ENCODE measurements at places on chromosomes 11 and 22.

- DNase-seq = no peak
Measured at GRCh38 chr11:65112546-65113360, 1.1 kb downstream of the TM7SF2 start.

DNA sequence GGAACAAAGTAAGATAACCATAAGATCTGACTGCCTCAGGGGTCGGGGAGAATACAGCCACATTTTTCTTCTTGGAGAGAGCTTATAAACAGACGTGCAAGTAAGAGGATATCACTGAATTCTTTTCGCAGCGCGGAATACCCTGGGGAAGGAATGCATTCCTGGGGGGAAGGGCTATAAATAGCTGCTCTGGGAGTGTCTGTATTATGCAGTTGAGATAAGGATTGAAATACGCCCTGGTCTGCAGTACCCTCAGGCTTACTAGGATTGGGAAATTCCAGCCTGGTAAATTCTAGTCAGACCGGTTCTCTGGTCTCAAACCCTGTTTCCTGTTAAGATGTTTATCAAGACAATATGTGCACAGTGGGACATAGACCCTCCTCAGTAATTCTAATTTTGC is 1491.7 kb upstream of the RAG2 start:
- no peak for DNase-seq

GRCh38 chr22:38987171-38987895 is 5.2 kb downstream of the APOBEC3B start:
- no peak for DNase-seq

- DNase-seq = no peak
Measured at GRCh38 chr11:95074792-95075563, 8.3 kb downstream of the SRSF8 start.

DNA sequence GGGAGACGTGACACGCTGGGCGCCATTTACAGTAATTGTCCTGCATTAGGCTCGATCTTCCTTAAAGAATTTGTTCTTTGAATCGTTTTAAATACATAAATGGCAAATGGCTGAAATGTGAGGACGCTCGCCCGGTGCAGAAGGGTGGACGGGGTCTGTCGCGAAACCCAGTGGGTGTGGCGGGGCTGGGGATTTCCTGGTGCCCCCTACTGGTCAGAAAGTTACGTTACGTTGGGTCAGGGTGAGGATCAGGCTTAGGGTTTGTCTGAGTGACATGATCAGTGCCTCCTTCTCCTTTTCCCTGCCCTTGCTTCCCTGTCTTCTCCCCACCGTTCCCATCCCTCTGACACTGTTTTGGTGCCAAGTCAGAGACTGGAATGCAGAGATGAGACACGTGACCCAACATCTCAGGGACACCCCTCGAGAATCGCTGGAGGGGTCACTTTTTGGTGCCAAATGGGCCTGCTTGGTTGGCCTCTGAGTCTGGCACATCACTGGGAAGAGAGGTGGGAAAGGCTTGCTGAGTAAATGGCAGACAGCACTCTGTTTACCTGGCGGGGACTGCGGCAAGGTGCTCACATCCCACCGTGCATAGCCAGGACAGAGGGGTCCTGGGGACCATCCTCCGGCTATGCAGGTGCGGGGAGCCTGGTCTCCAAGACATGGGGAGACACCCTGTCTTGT is 1107.6 kb downstream of the BRD1 start:
- no peak for DNase-seq

GRCh38 chr11:26847459-26847858 is 125.6 kb upstream of the SLC5A12 start:
- no peak for DNase-seq

DNA sequence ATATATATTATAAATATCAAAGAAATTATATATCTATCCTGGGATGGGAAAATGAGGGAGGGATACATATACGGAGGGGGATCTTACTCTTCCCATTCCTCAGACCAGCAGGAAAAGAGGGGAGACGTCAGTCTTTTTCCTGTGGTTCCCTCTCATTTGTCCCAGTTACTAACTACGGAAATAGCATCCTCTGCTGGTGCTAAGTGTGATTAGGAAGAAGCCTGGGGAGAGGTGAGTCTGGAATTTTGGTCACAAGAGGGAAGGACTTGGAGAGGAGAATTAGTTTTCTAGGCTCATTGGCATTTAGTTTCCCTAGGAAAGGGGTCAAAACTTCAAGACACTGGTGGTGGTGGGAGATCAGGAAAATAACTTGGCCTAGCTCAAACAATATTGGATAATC is 11.6 kb downstream of the MED19 start:
- no peak for DNase-seq

DNA sequence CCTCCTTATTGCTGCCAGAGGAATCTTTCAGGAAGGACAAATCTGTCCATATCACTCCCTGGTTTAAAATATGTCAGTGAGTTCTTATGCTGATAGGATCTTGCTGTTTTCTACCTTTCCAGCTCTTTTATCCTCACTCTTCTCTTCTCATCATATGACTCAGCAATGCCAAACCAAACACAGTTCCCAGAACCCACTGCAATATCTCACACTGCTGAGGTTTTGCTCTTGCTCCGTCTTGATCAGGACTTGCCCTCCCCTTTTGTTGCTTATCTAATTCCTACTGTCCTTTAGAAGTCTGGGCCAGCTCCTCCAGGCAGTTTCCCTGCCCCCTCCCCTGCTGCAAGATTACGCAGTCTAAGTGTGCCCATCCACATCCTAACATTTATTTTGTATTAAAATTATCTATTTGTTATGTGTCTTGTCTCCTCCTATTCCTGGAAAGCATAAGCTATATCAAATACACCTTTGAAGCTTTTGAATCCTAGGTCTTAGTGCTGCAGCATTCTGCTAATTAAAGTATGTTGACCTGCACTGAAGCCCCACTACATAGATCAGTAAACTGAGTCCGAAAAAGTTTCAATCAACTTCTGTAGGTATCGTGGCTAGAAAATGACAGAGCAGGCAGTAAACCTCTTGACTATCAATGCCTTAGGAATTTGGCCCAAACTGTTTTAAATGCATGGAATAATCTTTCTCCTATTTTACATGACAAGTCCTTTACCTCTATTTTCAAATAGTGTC is 119.2 kb upstream of the C11orf87 start:
- DNase-seq = no peak

DNA sequence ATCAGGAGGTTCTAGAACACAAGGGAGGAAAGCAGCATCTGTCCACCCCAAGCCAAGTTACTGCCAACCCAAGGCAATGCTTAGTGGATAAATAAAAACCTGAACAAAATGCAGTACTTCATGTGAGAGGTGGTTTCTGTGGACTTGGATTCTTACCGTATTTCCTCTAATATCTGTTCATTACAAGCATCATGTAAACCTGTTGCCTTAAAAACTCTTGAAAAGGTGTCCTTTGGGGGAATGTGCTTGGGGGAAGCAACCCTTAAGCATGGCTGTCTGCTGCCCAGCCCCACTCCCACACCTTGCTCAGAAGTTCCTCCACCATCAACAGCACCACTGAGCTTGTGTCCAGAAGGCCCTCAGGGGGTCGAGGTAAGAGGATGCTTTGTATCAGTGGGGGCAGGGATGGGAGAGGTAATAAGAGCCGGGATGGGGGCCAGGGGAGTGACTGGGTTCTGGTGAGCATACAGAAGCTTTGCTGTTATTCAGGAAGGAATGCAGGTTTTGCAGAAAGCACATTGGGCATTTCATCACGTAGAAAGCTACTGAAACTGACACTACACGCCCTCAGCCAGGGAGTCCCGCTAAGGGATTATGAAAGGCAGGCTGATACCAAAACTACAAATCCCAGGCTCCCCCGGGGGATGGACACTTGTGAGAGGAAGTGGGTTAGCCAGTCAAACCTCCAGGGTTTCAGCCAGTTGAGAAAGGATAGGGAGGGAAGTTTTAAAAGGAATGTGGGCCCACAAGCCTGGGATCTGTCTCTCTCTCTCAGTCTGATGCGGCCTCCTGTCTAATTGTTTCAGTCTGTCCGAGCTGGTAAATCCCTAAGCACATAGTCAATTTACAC is 52.0 kb downstream of the KCNJ1 start:
- peak; percentile 85 for DNase-seq

GRCh38 chr11:35049859-35050531 is 89.0 kb upstream of the CD44 start:
- DNase-seq = no peak

DNA sequence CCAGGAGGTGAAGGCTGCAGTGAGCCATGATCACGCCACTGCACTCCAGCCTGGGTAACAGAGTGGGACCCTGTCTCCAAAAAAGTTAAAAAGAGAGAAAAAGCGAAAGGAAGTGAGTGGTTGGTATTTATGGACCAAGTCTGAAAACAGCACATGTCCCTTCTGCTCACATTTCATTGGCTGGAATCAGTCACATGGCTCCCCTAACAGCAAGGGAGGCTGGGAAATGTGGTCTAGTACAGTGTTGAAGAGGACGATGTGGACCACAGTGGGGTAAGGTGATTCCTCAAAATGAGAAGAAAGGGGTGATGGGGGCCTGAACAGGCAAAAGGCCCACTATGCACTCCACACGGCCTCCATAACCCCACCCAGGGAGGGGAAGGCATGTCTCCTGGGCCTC is 32.5 kb upstream of the SMTN start:
- no peak for DNase-seq

GRCh38 chr11:65634440-65634839 is 3.5 kb upstream of the SIPA1 start:
- no peak for DNase-seq

DNA sequence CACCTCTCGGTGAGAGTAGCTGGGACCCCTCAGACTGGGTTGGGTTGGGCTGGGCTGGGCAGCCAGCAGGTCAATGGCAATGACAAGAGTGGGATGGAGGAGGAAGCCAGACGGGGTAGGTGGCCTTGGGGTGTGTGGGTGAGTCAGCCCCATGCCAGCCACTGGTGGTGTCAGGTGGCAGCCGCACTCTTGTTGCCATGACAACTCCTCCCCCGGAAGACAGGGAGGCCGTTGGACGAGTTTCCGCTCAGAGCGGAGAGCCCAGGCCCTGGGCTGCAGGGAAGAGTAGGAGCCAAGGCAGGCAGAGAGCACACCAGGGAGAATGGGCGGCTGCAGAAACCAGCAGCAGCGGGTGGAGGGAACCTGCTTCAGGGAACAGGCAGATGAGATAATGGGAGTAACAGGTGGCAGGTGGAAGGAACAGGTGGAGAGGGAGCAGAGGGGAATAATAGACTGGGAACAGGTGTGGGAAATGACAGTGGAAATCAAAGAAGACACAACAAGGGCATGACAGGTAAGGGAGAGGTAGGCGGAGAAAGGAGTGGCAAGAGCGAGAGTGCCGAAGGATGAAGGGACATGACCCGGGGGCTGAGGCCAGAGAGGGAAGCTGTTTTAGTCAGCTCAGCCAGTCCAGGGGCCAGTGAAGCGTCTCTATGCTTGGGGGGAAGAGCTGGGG is 8.7 kb downstream of the SPTBN2 start:
- peak; percentile 87 for DNase-seq

DNA sequence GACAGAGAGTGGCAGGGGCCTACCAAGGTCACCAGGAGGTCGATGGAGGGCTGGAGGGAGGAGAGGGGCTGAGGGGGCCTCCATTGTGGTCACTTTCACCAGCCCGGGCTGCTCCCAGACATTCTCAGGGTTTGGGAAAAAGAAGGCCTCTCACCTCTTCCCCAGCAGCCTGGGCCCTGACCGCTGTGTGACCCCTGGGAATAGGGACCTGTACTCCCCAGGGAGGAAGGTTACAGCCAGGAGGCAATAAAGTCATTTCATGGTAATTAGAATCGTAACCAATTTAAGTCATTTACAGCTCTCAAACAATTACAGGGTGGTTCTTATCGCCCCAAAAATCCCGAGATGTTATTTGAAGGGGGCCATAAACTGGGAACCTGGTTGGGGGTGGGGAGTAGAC is 37.8 kb downstream of the ISX start:
- DNase-seq = no peak

GRCh38 chr11:113977701-113978100 is 2.8 kb downstream of the HTR3A start:
- no peak for DNase-seq

- no peak for DNase-seq
Measured at GRCh38 chr22:24952837-24953383, 394 bp downstream of the KIAA1671 start.

GRCh38 chr11:24598641-24599040 is 101.8 kb downstream of the LUZP2 start:
- DNase-seq = no peak

Data from iPS DF 19.7 (cell line).